Stimulated activated CD4-positive, alpha-beta T cell treated with anti-CD3 and anti-CD28 coated beads, TNF-alpha, amount 100 ng/mL, for 1 hour (primary cell): ENCODE measurements at places on chromosomes 7 and 10.

- DNase-seq = no peak
Measured at GRCh38 chr10:62794306-62794705, 10.2 kb upstream of the ADO start.

- no peak for DNase-seq
Measured at GRCh38 chr10:97633921-97634320, 621 bp upstream of the MORN4 start.

GRCh38 chr10:72785409-72785808 is 93.5 kb downstream of the MCU start:
- no peak for DNase-seq

DNA sequence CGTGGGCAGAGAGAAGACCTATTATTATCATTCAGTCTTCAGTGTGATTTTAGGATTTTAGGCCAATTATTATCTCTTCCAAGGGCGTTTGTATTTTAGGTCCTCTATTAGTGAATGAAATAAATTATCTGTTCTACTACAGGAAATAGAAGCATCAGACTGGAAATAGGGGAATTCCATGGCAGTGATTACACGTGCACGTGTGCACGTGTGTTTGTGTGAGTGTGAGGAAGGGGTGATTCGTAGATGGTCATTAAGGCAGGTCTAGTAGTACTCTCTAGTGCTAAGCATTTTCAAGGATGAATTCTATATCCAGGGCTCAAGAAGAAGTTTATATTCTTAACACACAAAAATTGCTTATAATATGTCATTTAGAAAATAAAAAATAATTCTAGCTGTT is 623.2 kb downstream of the GATA3 start:
- DNase-seq = no peak

- DNase-seq = no peak
Measured at GRCh38 chr7:139526578-139527544, 3.4 kb downstream of the CLEC2L start.

DNA sequence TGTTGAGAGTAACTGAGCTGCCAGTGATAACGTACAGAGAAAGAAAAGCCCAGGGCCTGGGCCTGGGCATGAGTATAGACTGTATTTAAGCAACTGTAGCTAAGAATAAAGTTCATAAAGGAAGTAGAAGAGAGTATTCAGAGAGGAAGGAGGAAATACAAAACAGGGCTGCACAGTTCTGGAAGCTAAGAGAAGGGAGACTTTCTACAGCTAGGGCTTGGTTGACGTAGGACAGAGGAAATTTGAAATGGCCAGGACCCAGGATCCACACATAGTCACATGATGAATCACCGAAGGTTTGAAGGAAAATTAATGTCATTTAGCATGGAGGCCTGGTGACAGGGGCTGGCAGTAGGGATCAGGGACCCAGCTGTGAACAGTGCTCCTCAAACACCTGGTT is 66.7 kb downstream of the ARL4A start:
- no peak for DNase-seq

GRCh38 chr7:105707381-105707780 is 126.1 kb upstream of the EFCAB10 start:
- DNase-seq = no peak

GRCh38 chr10:35705051-35705450 is 63.0 kb upstream of the FZD8 start:
- no peak for DNase-seq
